A172 (cell line): ENCODE measurements at places on chromosomes 1 and 21. TPM values are rescaled to one million over a fixed set of nuclear protein-coding genes. Genes with fewer than 3 reads are reported as not detected.
A peak's percentile ranks its signal among the peaks of the same experiment; 100 is the strongest.

The E2F2 gene
- total RNA-seq = 3.8 and 4.0 TPM in 2 replicates

The HEYL gene
- total RNA-seq = not detected in 2 replicates

The WDR64 gene
- total RNA-seq = not detected in 2 replicates

The CRB1 gene
- not detected in 2 replicates for total RNA-seq

The NES gene
- total RNA-seq = 60.4 and 105 TPM in 2 replicates

The S100A9 gene
- not detected in 2 replicates for total RNA-seq

- DNase-seq = no peak
Measured at GRCh38 chr1:88985692-88986091, 6.7 kb downstream of the KYAT3 start.

GRCh38 chr1:244224487-244225430 is 173.7 kb downstream of the ZBTB18 start:
- DNase-seq = no peak

DNA sequence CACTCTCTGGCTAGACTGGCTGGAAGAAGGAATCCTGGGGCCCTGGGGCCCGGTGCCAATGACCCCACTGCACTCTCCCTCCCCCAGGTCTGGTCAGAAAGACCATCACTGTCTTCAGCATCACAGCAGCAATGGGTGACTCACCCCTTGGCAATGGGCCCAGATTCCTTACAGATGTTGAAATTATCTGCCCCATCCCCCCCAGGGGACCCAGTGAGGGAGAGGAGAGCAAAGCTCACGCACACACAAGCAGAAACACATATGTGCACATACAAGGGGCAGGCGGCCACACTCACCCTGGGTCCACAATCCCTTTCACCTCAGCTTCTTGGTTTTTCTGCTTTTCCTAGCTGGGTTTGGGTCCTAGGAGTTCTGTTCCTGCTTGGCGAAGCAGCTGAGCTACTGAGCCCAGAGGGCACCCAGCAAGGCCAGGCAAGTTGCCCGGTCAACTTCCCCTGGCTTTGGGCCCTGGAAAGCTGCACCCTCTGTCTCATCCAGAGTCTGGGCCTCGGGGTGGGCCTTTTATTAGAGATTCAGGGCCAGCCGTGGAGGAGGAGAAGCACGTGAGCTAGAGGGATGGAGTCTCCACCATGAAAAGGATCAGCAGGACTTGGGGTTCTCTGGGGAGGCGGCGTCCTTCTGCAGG is 2.6 kb downstream of the COL16A1 start:
- peak; percentile 92 for DNase-seq

DNA sequence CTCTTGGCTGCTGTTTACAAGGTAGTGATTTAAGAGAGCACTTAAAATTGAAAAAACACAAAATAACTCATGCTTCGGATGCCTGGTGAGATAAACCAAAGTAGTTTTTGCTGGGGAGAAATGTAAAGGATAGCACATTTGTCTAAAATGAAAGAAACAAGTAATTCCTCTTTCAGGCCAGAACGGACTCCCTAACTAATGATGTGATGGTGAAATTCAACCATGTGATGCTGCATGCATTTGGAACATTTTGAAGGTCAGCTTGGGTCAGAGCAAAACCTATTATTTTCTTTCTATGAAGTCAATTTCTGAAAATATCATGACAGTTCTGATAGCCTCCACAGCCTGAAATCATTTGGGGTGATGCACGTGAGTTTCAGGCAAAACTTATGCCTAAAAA is 27.6 kb downstream of the NMNAT2 start:
- no peak for DNase-seq

GRCh38 chr1:218414060-218414728 is 69.1 kb downstream of the TGFB2 start:
- DNase-seq = no peak

DNA sequence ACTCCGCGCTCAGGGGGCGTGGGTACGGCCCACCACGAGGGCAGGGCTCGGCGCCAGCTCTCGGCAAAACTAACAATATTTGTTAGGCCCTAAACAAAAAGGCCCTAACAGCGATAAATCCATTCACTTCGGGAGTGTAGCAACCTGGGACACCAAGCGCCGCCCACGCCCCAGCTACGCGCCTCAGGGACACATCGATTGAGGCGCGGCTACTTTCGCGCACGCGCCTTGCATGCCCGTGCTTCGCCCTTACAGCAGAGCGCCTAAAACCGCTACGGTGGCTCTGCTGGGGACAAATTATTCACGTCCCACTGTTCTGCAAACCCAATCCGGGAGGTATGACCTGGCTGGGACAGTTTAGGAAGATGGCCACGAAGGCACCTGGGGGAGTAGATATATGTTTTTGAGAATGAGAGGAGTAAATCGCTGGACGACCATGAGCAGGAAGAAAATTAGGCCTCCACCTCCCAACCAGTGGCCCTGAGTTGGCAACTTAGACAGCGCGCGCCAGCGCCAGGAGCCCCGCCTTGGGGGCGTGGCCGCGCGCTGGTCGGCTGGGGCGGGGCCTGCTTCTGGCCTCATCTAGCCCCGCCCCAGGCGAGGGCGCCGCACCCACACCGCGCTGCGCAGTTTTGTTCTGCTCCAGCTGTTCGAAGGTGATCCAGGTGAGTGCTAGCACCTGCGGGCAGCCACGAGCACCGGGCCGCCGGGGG is at the start of gene MGST3:
Gene MGST3, plus strand, starts transcription at position 606 of the 713 bp plus-strand sequence. CDS start 18,614 bp downstream, outside the sequence.
- DNase-seq = peak; percentile 93

GRCh38 chr1:54172614-54173599 is 20.1 kb upstream of the CDCP2 start:
- no peak for DNase-seq

DNA sequence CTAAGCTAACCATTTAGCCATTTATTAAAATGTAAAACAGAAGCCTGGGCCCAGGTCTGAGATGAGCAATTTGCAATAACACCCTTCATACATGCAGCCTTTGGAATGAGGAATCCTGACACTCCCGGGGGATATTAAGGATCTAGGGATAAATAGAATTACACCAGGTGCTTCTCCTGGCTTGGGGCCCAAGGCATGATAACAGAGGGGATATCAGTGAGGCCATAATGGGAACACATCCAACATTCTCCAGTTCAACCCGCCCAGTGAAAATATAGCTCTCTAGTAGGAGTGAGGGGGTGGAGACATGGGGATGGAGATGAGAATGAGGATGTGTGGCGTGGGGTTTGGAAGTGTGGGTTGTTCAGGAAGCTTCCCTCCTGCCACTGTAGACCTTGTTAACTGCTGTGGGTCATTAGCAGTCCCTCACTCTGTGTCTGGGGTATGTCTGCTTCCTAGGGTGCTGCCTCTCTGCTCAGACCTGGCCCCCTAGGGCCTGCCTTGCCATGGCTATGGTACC is 57.9 kb upstream of the KANK4 start:
- DNase-seq = no peak

- DNase-seq = no peak
Measured at GRCh38 chr1:226748306-226748705, 9.2 kb upstream of the ITPKB start.

- peak; percentile 57 for DNase-seq
Measured at GRCh38 chr1:207868774-207869721, 41.9 kb downstream of the CD34 start.

DNA sequence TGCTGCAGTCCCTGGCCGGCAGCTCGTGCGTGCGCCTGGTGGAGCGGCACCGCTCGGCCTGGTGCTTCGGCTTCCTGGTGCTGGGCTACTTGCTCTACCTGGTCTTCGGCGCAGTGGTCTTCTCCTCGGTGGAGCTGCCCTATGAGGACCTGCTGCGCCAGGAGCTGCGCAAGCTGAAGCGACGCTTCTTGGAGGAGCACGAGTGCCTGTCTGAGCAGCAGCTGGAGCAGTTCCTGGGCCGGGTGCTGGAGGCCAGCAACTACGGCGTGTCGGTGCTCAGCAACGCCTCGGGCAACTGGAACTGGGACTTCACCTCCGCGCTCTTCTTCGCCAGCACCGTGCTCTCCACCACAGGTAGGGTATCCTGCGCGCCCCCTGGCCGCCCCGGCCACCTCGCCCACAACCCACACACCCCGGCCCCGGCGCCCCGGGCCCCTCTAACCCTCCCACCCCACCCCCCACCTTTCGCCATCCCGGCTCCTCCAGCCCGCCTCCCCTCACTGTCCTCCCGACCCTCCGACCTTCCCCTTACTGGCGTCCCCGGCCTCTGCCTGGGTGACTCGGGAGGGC is 352 bp downstream of the KCNK1 start:
- no peak for DNase-seq

DNA sequence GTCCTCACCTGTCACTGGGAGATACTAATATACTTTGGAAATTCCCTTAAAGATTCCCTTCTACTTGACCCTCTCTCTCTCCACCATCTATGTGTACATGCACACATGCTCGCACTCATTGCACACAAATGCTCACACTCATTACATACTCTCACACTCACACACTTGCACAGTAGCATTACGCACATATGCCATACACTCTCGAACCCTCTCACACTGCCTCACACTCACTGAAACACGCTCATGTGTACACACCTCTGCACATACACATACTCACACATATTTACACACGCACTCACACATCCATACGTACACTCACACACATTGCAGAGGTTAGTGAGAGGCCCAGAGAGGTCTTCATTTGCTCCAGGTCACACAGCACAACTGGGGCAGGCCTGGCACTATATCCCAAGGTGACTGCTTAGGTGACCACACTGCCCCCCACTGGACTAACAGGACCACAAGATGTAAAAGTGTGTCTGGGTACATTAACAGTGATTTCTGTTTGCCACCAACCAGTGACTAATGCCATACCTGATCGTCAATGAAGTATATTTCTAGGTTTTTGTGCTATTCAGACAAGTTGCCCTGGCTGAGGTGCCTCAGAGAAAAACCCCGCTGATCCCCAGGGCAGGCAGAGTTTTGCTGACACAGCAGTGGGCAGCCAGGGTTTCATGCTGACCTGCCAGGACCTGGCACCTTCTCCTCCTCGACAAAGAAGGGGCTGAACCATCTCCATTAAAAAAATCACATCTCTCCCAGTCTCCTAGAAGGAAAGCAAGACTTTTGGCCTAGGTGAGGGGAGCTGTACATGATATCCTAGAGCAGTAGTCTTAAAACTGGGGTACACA is 28.5 kb upstream of the CAMK1G start:
- no peak for DNase-seq
